ENCODE measurements at places on chromosomes 7 and 10.
A peak's percentile ranks its signal among the peaks of the same experiment; 100 is the strongest.

- DNase-seq: peak; percentile 88
Observed at GRCh38 chr7:2241580-2242540, at the start of the genes MRM2 and NUDT1. TSS of gene MRM2 (minus strand) at chr7:2242205. CDS start at chr7:2242169, 36 bp downstream. TSS of gene NUDT1 (plus strand) at chr7:2242226. CDS start at chr7:2244575, 2,349 bp downstream.

- no peak for DNase-seq
Observed at GRCh38 chr10:96921655-96922054, 89.6 kb downstream of the LCOR start.

- DNase-seq: no peak
Observed at GRCh38 chr7:108329514-108329913, 126.7 kb downstream of the NRCAM start.

- DNase-seq: no peak
Observed at GRCh38 chr10:34834274-34834673, 19.2 kb upstream of the PARD3 start.

DNA sequence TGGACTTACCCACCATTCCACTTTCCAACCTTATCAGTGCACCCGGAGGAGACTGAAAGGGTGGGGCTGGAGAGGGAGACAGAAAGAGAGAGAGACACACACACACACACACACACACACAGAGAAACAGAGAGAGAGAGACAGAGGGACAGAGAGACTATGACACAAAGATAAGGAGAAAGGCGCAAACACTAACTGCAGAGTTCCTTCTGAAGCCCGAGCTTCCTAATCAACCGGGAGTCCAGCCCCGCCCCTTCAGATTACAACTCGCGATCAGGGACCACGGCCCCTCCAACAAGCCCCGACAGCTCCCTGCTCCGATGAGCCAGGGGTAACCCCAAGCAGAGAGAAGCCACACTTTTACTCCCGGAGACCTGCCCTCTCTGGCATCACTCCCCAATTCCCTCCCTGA is 499 bp downstream of the GAL3ST4 start:
- DNase-seq: no peak

DNA sequence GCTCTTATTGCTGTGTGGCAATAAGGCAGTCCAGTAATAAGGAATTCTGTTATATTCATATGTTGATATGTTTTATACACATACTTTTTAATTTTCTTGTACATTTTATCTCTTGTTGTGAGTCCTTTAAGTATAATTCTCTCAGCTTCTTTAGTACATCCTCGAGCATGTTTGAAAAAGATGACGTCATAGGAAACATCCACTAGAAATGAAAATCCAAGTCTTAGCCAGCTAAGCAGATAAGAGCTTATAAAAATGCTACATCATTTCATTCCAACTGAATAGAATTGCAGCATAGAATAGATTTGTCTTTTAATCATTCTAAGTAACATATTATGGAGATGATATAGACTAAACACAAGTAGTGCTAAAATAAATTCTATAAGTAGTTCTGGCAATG is 283.7 kb upstream of the FZD1 start:
- no peak for DNase-seq

GRCh38 chr7:39904077-39904486 is 46.0 kb upstream of the CDK13 start:
- no peak for DNase-seq

DNA sequence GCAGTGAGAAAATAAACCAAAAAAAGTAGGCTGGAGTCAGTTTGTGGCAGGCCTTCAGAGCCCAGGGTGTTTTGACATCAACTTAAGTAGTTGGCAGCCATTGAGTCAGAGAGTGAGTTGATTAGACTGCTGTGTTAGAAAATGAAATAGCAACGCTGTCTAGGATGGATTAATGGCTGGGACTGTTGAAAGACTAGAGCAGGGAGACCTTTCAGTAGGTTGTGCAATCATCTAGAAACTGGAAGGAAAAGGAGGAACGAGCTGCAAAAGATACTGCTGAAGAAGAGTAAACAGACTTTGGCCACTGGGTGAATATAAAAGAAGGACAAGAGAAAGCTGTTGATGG is 28.6 kb upstream of the TRIL start:
- DNase-seq: no peak

DNA sequence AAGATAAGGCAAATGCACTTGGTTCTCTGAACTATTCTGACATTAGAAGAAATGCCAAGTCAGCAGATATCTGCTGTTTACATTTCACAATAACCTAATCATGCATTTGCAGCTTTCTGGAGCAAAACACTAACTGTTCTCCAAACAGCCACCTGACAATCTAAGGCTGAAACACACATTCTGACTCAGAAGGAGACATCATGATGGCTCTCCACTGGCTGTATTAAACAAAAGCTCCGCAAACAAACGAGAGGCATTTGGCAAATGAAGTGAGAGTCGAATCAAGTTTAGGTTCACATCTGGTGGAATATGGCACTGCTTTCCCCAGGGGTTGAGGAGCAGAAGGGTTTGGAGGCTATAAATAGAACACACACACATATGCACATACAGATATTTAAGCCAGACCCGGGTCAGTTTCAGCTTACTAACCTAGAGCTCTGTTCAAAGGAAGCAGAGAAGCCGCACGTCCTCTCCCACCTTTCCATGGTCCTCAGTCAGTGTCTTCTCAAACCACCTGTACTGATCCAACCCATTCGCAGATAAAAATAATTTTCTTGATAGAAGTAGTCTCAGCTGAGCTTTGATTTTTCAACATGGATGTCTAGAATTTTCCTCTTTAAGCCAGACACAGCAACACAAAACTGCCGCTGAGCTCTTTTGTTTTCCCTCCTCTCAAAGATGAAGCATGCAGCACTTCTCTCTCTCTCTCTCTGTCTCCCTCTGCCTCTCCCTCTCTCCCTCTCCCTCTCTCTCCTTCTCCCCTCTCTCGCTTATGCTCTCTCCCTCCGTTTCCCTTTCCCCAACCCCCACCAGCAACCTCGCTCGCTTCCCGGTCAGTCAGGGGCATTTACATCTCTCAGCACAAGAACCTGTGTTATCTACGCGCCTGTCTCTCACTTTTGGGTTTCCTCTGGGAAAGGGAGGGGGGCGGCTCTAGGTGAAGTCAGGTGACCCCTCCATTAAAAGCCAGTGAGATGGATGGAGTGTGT is 682.8 kb downstream of the MAGI2 start:
- no peak for DNase-seq

DNA sequence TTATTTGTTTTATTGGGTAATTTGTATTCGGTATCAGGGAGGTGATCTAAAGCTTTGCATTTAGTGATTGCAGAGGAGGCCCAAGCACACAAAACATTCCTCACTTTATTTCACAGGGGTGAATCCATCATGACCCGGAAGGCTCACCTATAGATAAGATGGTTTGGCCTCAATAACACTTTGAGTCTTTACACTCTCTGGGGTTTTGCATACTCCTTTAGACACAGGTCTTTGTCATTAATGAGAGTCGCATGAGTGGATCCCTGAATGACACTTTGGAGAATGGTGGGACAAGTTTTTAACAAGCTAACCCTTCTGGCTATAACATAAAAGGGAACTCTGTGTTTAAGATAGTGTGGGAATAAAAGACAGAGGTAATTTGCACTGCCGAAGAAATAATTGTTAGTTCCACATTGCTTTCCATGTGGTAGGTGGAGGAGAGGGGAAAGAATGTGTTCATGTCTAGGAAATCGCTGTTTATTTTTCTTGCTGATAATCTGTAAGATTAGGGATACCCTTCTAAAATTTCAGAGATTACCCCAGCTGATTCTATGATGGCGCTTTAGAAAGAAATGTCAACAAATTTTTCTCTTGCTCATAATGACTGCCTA is 455.8 kb downstream of the TFEC start:
- no peak for DNase-seq

DNA sequence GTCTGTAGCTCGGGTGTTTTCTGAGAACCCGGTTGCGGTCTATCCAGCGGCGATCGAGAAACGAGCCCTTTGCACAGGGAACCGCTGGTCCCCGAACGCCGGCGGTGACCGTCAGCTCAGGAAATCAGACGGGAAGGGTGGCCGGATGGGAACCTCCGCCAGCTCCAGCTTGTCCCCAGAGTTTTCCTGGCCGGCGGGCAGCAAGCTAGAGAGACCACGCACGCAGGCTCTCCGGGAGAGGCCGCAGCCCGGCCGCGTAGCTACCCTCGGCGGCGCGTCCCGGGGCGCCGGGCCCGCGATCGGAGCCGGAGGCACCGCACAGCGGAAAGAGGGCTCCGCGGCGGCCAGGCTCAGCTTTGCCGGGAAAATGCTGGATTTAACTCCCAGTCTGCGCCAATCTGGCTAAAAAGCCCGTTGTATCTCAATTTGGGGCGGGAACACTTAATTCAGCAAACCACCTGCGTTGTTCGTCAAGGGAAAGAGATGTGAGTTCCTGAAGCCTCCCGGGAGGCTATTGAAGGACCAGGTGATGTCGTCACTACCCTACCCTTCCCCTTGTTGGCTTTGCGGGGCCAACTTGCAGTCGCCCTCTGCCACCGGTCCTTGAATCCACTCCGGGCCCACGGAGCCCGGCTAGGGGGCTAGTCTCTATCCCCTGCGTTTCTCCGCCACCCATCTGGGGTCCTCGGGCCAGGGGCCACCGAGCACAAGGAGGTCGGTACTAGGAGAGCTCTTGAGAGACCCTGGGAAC is 859 bp upstream of the CH25H start:
- no peak for DNase-seq

- no peak for DNase-seq
Observed at GRCh38 chr10:34001087-34001580, 666.7 kb upstream of the NRP1 start.

DNA sequence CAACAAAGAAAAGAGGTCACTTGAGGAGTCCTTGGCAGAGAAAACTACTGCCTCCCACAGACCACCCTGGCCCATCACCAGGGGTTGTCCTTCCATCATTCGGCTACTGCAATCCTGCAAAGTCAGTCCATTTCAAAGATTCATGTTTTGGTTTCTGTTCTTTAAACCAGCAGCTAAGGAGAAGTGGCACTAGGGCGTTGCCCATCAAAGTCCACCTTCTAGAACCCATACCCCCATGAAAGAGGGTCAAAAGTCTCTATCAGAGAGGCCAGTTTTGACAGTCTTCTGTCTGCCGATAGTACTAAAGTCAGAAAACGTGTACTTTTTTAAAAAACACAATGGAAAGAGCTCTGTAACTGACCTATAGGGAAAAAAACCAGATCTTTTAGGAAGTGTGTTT is 14.4 kb downstream of the CCDC6 start:
- DNase-seq: no peak

GRCh38 chr10:68211669-68212068 is 20.2 kb downstream of the ATOH7 start:
- no peak for DNase-seq

DNA sequence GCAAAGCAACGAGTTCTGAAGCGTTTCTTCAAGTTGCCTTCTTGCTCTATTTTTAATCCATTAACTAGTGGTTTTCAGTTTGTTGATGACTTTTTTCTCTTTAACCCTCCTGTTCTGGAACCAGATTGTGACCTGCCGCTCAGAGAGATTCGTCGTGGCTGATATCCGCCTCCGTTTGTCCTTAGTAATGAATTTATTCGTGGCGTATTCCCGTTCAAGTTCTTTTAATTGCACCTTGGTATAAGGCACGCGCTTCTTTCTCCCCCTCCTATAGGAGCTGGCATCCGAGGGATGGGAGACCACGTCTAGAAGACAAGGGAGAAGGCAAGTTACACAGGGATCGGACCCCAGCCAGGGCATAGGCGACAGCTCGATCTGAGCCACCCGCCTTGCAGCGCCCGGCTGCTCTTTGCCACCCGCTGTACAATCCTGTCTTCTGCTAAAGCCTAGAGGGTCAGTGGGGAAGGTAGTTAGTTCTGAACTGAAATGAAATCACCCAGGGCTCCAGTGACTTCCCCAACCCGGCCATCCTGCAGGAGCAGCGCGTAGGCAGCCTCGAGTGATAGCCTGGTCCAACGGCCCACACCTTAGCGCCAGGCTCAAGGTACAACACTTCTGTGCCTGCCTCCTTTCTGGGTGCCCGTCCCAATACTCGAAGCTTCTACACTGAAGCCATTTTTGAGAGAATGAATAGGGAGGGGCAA is 1.6 kb downstream of the HOXA13 start:
- DNase-seq: no peak

DNA sequence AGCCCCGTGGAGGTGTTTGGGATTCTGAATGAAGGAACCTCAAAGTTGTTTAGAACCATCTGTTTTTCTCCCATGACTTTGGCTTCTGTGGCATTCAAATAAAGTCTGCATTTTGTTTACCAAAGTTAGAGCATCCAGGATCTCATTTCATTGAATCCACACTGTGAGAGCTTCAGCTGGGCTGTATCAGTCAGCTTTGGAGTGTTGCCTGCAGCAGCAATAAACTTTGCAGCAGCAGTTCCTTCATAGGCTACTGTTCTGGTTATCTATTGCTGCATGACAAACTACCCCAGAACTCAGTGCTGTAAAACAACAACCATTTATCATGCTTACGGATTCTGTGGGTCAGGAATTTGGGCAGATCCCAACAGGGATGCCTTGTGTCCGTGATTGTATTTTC is 1575.2 kb upstream of the LRRTM3 start:
- DNase-seq: no peak

DNA sequence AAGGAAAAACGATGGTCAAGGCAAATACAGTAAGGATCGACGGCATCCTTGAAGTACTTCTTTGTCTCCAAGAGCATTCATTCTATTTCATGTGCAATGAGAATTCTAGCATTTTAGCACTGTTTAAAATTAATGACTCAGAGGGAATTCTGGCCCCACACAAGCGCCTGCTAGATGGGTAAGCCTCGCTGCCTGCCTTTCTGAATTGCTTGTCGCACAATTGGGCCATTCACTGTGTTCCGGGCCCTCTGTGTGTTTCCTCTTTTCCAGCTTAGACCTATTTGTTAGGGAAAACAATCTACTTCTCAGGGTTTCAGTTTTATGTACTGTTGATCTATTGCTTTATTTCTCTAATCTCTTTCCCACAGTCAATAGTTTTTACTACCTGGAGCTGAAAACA is 204.7 kb upstream of the ZNF32 start:
- DNase-seq: no peak
